ENCODE measurements at places on chromosomes 13 and 19.

- no peak overlapping the region for H3K4me3 ChIP-seq
- DNase-seq = no peak
- H3K27me3 ChIP-seq = no peaks in the 10 kb centered on the region
- H3K36me3 ChIP-seq = no peaks in the 10 kb centered on the region
- H3K27ac ChIP-seq = no peak overlapping the region
- peaks cover 5% of the 10 kb centered on the region for H3K4me1 ChIP-seq
These were observed 470.7 kb downstream of the TSHZ3 start for GRCh38 chr19:30878495-30878894.

- H3K4me3 ChIP-seq = no peak overlapping the region
- no peaks in the 10 kb centered on the region for H3K36me3 ChIP-seq
- no peak for DNase-seq
- H3K4me1 ChIP-seq = no peaks in the 10 kb centered on the region
- H3K27ac ChIP-seq = no peak overlapping the region
These were observed 340.8 kb downstream of the KLF5 start for GRCh38 chr13:73399347-73400216.

GRCh38 chr19:5911366-5911765 is 2.7 kb upstream of the CAPS start:
- no peak for DNase-seq
- no peaks in the 10 kb centered on the region for H3K36me3 ChIP-seq
- H3K4me1 ChIP-seq = peaks cover 9% of the 10 kb centered on the region
- no peaks in the 10 kb centered on the region for H3K27me3 ChIP-seq

GRCh38 chr13:23672616-23673015 is 102.4 kb downstream of the TNFRSF19 start:
- no peak overlapping the region for H3K4me3 ChIP-seq
- H3K4me1 ChIP-seq = peaks cover 13% of the 10 kb centered on the region
- no peaks in the 10 kb centered on the region for H3K36me3 ChIP-seq

- H3K4me3 ChIP-seq = no peak overlapping the region
- peaks cover 31% of the 10 kb centered on the region for H3K27me3 ChIP-seq
- no peak overlapping the region for H3K27ac ChIP-seq
- H3K4me1 ChIP-seq = no peaks in the 10 kb centered on the region
- H3K36me3 ChIP-seq = no peaks in the 10 kb centered on the region
These were observed 32.5 kb downstream of the CCDC70 start for GRCh38 chr13:51894239-51894638.

- DNase-seq = no peak
- H3K27me3 ChIP-seq = no peaks in the 10 kb centered on the region
These were observed 1180.1 kb upstream of the ATXN8OS start for GRCh38 chr13:68927387-68928026.

DNA sequence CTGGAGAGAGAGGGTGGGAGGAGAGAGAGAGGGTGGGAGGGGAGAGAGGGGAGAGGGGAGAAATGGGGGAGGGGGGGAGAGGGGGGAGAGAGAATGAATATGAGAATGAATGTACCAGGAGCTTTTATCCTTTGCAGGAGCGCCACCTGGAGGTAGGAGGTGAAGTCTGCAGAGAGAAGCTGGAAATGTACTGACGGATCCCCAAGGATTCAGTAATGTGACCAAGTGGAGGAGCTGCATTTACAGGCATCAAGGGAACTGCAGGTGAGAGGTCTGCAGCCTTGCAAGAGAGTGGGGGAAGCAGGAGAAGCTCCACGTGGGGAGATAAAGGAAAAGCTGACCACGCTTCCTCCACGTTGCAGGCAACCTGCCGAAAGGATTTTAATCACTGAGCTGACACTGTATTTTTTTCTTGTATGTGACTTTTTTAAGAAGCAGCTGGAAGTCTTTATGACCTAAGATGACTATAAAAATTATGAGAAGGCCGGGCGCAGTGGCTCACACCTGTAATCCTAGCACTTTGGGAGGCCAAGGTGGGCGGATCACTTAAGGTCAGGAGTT is 33.7 kb downstream of the VSTM1 start:
- H3K27me3 ChIP-seq = peaks cover 29% of the 10 kb centered on the region
- H3K27ac ChIP-seq = no peak overlapping the region
- no peaks in the 10 kb centered on the region for H3K4me1 ChIP-seq
- H3K36me3 ChIP-seq = peaks cover 1% of the 10 kb centered on the region

GRCh38 chr19:14496834-14497227 is 904 bp upstream of the GIPC1 start:
- H3K4me1 ChIP-seq = peaks cover 20% of the 10 kb centered on the region
- DNase-seq = no peak
- no peak overlapping the region for H3K27ac ChIP-seq
- H3K4me3 ChIP-seq = peak overlapping the region; percentile 77
- no peaks in the 10 kb centered on the region for H3K36me3 ChIP-seq

- no peaks in the 10 kb centered on the region for H3K36me3 ChIP-seq
- H3K27ac ChIP-seq = no peak overlapping the region
- H3K4me3 ChIP-seq = no peak overlapping the region
- DNase-seq = peak; percentile 44
These were observed 21.7 kb upstream of the LAMP1 start for GRCh38 chr13:113275387-113275786.

DNA sequence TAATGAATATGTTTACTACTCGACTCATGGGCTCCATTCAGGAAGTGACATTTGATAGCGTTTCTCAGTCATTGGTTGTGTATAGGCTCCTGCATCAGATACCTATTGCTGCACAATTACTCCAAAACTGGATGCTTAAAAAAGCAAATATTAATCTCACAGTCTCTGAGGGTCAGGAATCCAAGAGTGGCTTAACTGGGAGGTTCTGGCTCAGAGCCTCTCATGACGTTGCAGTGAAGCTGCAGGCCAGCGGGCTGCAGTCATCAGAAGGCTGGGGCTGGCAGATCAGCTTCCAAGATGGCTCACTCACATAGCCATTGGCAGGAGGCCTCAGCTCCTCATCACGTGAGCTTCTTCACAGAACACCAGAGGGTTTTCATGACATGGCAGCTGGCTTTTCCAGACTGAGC is 525.1 kb upstream of the NBEA start:
- H3K36me3 ChIP-seq = no peaks in the 10 kb centered on the region
- H3K4me1 ChIP-seq = no peaks in the 10 kb centered on the region
- no peak overlapping the region for H3K27ac ChIP-seq
- H3K27me3 ChIP-seq = no peaks in the 10 kb centered on the region
